ENCODE measurements at places on chromosomes 5 and 9. TPM values are rescaled to one million over a fixed set of nuclear protein-coding genes. Genes with fewer than 3 reads are reported as not detected.

DNA sequence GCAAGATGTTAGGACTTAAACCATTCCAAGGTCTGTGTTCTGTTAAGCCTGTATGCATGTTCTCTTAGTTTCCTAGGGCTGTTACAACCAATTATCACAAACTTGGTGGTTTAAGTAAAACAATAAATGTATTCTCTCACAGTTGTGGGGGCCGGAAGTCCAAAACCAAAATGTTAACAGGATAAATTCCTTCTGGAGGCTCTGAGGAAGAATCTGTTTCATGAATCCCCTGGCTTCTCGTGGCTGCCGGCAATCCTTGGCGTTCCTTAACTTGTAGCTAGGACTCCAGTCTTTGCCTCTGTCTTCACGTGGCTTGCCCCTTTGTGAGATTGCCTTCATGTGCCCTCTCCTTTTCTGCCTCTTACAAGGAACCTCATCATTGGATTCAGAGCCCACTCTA, 30.4 kb downstream of the FEM1C start:
- no peak for DNase-seq

DNA sequence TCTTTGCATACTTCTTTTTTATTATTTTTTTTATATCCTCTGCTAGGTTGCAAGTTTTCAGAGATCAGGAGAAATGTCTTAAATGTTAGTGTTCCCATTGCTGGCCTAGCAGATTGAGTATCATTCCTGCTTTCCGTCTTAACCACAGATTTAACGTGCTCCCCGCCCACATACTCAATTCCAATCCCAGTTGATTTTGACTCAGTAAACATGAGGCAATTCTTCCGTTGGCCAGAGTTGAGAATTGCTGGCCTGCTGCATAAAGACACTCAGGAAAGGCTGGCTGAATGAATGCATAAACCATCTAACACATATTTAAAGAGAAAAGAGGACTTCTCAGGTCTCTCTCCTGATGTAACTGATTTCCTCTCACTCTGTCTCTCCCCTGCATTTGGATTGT, 46.8 kb upstream of the PLPP6 start:
- DNase-seq = no peak

DNA sequence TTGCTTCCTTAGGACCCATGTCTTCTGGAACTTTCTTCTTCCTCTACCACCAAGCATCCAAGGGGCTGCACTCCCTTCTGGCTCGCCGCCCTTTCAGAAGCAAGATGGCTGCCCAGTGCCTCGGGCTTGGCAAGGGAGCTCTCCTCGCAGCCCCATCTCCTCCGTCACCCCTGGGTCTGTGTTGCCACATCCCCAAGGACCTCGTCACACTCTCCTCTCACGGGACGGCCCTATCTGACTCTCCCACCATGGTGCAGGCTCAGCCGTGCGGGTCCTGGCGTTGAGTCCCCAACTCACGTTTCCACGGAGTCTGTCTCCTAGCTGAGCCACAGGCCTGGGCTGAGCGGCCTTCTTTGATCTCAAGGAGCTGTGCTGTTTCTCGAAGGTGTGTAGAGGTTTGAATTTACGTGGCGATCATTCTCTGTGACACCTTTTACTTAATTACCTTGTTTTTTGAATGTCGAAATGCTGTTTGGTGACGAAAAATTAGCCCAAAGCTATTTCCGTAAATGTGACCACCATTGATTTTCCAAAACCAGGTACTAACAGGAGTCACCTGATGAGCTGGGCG, 15.0 kb upstream of the SCGB3A1 start:
- DNase-seq = no peak

GRCh38 chr9:123112015-123112975, 78.8 kb downstream of the GPR21 start:
- peak; percentile 34 for DNase-seq

DNA sequence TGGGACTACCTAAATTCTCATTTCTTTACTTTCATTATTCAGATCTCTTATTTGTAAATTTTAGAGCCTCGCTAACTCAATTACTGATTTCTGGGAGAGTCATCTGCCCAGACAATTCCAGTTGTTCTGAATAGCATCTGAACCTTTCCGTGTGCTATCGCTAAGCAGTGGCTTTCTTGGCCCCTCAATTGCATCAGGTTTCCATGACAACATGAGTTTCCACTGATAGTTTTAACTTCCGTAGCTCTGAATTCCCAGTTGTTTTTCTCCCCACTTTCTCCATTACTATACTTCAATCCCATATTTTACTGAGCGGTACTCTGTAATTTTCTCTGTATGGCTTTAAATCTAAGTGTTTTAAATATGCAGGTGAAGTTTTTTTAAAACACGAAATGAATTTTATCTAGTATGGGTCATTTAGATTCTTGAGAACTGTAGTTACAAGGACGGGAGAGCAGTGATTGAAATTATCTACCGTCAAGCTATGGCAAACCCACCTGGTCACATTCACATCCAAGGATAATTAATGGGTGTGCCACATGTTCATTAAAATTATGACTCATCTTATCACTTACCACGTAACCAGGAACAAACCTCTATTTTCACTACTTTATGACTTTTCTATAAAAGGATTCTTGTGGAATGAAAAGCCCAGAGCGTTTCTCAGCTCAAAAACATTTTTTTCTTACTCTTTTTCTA, 223.5 kb upstream of the PCSK5 start:
- DNase-seq = no peak

- DNase-seq = no peak
Measured at GRCh38 chr5:164345853-164346252, 840.4 kb downstream of the MAT2B start.

GRCh38 chr9:133137451-133138231, 16.6 kb upstream of the RALGDS start:
- peak; percentile 30 for DNase-seq

- DNase-seq = no peak
Measured at GRCh38 chr5:153565822-153566221, 75.4 kb downstream of the GRIA1 start.

DNA sequence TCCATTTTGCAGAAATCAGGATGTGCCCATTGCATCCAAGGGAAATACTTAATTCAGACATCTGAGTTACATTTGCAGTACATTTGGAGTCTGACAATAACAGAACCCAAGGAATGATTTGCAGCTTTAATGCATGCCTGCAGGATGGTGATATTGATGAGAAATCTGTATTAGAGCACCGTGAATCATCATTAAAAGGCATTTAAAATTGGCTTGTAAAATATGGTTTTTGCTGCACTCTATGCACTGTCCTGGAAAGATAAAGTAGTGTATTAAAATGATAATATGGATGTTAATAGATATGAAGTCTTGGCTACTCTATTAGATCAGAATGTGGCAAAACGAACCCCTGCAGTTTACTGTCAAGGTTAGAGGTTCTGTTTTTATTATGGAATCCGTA, 556.9 kb downstream of the MAT2B start:
- no peak for DNase-seq

GRCh38 chr5:120841830-120842229, 377.7 kb downstream of the PRR16 start:
- DNase-seq = no peak

DNA sequence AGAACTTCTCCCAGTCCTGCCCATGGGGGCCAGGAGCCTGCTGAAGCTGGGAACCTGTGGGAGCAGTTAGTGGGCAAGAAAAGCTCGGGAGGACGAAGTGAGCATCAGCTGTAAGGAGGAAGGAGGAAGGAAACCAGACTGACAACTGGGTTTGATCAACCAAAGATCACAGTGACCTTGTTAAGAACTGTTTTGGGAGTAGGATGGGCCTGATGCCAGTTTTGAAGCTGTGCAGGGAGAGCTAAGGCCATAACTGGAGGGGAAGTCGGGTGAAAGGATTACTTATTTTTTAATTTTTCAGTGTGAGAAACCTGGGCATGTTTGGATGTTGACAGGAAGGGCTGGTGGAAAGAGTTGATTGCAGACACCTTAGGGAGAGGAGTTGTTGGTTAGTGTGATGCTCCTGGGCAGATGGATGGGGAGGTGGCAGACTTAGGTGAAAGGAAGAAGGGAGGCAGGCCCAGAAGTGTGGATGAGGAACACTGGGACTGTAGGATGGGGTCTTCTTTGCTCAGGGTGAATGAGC, 58.3 kb upstream of the KLF4 start:
- no peak for DNase-seq

- no peak for DNase-seq
Measured at GRCh38 chr9:133278161-133279114, 3.4 kb upstream of the ABO start.

DNA sequence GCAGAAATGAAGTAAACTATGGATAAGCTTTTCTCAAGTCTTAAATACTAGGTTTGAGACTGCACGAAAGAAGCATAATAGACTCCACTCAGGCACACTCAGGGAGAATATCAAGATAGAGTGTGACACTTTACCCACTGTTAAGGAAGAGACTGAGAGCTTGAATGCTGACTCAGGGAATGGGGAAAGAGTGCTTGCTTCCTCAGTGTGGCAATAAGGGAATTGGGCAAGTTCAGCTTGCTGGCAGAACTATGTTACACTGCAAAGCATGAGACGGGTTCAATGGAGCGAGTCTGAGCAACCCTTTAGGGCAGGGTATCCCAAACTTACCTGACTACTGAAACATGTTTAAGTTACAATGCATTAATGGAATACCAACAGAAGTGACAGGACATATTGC, 237.7 kb upstream of the MEF2C start:
- DNase-seq = no peak

DNA sequence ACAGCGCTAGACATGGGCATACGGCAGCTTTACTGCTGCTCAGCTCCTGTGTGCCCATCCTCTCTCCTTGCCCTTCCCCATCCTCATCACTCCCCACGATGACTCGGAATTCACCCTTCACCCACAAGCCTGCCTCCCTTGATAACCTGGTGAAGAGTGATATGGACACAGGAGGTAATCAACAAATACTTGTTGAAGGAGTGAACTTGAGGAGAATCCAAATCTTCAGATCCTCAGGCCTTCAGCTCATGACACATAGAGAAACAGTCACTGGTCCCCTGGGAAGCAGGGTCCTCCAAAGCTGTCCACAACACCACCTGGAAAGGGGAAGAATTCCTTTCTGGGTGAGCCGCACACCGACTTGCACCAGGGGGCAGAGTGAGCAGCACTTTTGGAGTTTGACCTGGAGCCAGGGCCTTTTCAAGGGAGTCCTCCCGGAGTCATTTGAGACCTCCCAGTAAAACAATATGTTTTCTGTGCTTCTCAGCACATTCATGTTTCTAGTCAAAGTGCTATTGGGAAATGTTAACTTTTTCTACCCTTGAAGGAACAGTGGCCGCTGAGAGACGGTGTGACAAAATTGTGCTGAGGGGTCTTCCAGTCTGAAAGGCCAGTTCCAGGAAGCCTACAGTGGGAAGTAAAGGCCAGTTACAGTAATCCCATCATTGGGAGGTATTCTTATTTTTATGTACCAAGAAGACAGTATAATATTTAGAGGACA, 332.3 kb downstream of the CWC27 start:
- DNase-seq = peak; percentile 56

DNA sequence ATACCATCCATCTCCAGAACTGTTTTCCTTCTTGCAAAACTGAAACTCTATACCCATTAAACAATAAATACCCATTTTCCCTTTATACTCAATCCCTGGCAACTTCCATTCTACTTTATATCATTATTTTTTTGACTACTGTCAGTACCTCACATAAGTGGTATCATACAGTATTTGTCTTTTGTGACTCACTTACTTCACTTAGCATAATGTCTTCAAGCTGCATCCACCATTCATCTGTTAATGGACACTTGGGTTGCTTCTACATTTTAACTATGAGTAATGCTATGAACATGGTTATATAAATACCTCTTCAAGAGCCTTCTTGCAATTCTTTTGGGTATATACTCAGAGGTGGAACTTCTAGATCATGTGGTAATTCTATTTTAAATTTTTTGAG, 11.6 kb upstream of the TYRP1 start:
- DNase-seq = no peak

DNA sequence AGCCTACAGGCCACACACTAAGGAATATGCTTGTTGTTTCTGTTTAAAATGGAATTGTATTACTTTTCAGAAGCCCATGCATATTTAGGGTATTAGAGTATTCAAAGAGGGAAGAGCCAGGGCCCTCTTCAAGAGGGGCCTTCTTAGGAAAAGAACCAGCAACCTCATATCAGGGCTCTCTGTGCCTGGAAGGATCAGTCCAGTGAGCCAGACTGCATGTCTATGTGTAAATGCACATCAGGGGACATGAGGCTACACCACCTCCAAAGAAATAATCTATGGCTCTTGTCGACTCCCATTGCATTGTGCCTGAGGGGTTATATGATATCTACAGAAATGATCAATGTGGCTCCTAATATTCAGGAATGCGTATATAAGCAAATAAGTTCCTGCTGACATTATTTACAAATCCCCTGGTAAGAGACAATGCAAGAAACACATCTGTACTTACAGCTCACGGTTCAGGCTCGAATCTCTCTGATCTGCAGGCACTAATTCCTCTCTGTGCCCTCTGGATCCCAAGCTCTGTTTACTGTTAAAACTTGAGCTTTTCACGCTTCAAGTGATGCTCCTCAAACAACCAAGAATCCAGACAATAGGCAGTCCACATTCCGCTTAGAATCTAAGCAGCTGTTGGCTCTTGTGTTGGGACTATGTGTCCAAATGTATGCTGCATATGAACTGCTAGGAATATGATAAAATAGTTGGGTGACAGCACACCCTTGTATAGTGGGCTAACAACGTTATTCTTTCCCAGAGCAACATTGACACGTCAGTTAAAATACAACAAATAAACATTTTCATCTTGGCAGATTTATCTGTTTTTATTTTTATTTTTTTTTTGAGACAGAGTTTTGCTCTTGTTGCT, 150.2 kb upstream of the KLF9 start:
- DNase-seq = no peak

DNA sequence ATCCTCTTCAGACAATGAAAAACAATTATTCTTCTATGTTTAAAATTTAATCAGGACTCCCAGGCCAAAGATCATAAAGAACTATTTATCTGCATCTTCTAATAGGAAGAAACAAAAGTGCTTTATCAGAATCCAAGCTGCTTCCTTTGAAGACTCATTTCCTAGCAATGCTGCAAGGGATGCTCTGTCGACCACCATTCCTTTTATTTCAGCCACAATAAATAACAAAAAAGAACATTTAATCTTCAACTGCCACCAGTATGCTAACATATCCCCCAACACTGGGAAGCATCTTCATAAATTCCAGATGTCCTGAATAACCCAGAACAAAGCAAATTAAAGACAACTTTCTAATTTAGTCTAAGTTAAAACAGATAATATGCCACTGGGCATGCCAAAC, 68.7 kb downstream of the PKD2L2 start:
- no peak for DNase-seq

DNA sequence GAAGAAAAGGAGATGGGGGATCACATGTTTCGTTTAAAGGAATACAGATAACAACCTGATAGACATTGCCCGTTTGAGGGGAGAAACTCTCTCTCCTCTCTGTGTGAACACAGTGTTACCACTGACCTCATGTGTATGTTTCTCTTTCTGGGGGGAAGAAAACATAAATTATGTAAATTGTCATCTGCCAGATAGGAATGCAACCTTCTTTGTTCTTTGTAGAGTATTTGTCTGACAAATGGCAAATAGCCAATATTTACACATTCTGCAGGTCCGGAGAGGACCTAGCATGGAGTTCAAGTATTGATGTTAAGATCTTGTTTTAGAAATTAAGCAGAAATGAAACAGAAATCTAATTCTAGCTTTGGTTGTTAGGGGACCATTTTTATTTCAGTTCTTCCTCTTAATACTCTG, 276.3 kb downstream of the SAXO1 start:
- DNase-seq = no peak

OCLN gene
- total RNA-seq = 0.26 TPM

FOXD4L6 gene
- not detected for total RNA-seq

CHD1 gene
- total RNA-seq = 50.5 TPM

FOXI1 gene
- total RNA-seq = not detected

LIX1 gene
- total RNA-seq = not detected

TTLL11 gene
- total RNA-seq = 0.86 TPM
